ENCODE measurements at places on chromosomes 13 and 19. TPM values are rescaled to one million over a fixed set of nuclear protein-coding genes. Genes with fewer than 3 reads are reported as not detected.

GRCh38 chr13:39821977-39822376 lies 166.5 kb downstream of the COG6 start:
- peaks cover 6% of the 10 kb centered on the region for H3K27me3 ChIP-seq
- H3K4me1 ChIP-seq: no peaks in the 10 kb centered on the region
- H3K27ac ChIP-seq: no peak overlapping the region
- DNase-seq: no peak
- H3K36me3 ChIP-seq: no peaks in the 10 kb centered on the region

- no peaks in the 10 kb centered on the region for H3K27me3 ChIP-seq
- H3K4me3 ChIP-seq: no peak overlapping the region
- H3K36me3 ChIP-seq: peaks cover 3% of the 10 kb centered on the region
Observed at GRCh38 chr19:35045667-35046300, 4.3 kb downstream of the HPN start.

- H3K27me3 ChIP-seq: no peaks in the 10 kb centered on the region
- no peak for DNase-seq
- H3K36me3 ChIP-seq: peaks cover 10% of the 10 kb centered on the region
- H3K4me1 ChIP-seq: no peaks in the 10 kb centered on the region
- no peak overlapping the region for H3K27ac ChIP-seq
Observed at GRCh38 chr19:4660993-4661392, 9.1 kb downstream of the MYDGF start.

- H3K36me3 ChIP-seq: no peaks in the 10 kb centered on the region
- H3K27me3 ChIP-seq: peaks cover 17% of the 10 kb centered on the region
- H3K4me1 ChIP-seq: peaks cover 24% of the 10 kb centered on the region
- no peak for DNase-seq
Observed at GRCh38 chr19:35118268-35119020, 2.8 kb downstream of the FXYD3 start.

DNA sequence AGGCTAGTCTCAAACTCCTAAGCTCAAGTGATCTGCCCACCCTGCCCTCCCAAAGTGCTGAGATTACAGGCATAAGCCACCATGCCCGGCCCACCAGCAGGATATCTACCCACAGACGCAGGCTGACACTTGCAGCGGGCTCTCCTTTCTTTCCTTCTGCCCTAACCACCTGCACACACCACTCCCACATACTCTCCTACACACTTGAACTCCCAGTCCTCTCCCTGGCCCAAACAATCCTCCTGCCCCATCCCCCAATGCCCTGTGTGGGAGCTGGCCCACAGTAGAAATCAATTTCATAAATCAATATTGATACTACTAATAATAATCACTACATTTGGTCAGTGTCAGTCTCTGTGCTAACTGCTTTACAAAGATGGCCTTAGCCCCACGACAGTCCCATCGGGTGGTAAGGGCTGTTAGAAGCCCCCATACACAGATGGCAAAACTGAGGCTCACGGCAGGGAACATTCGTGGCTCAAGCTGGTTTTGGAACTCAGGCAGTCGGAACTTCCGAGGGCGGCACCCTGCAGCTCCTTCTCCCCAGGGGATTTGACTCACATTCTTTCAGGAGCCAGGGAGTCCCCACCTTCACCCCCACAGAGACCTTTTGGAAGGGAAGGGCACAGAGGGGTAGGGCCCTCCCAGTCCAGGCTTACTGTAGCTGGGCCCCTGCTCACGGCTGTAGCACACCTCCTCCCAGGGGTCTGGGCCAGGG lies 3.4 kb upstream of the DPF1 start:
- DNase-seq: no peak
- H3K4me3 ChIP-seq: no peak overlapping the region
- H3K36me3 ChIP-seq: no peaks in the 10 kb centered on the region
- no peak overlapping the region for H3K27ac ChIP-seq

- H3K27ac ChIP-seq: no peak overlapping the region
- H3K4me3 ChIP-seq: no peak overlapping the region
- H3K4me1 ChIP-seq: no peaks in the 10 kb centered on the region
- no peaks in the 10 kb centered on the region for H3K36me3 ChIP-seq
- H3K27me3 ChIP-seq: peaks cover 16% of the 10 kb centered on the region
- DNase-seq: peak; percentile 26
Observed at GRCh38 chr19:10478903-10479384, 24.2 kb downstream of the KEAP1 start.

DNA sequence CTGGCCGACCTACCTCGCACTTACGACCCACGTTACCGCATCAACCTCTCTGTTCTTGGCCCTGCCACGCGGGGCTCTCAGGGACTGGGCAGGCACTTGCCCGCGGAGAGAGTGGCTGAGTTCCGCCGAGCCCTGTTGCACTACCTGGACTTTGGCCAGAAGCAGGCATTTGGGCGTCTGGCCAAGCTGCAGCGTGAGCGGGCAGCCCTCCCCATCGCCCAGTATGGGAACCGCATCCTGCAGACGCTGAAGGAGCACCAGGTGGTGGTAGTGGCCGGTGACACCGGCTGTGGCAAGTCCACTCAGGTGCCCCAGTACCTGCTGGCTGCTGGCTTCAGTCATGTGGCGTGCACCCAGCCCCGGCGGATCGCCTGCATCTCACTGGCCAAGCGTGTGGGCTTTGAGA lies 4.2 kb downstream of the DHX34 start:
- H3K4me1 ChIP-seq: peaks cover 18% of the 10 kb centered on the region
- no peak overlapping the region for H3K4me3 ChIP-seq
- no peak overlapping the region for H3K27ac ChIP-seq
- peaks cover 30% of the 10 kb centered on the region for H3K36me3 ChIP-seq

DNA sequence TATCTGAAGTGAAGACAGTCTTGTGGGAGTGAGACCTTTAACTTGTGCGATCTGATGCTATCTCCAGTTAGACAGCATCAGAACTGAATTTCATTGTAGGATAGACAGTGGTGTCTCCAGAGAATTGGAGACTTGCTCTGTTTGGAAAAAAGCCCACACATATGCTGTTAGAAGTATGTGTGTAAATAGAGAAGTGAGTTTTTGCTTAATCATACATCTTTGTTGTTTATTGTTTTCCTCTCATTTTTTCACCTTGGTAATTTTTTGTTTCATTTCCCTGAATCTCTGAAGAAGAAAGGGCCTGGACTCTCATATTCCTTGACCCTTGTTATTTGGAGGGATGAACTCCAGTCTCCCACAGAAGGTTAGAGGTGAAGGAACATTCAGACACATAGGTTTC lies 21.8 kb downstream of the FPR3 start:
- H3K27me3 ChIP-seq: no peaks in the 10 kb centered on the region
- DNase-seq: no peak
- no peaks in the 10 kb centered on the region for H3K4me1 ChIP-seq
- H3K36me3 ChIP-seq: no peaks in the 10 kb centered on the region

GRCh38 chr13:89315287-89315686 lies 1644.1 kb downstream of the SLITRK5 start:
- H3K36me3 ChIP-seq: no peaks in the 10 kb centered on the region
- H3K27ac ChIP-seq: no peak overlapping the region
- DNase-seq: no peak
- H3K4me3 ChIP-seq: no peak overlapping the region
- H3K4me1 ChIP-seq: no peaks in the 10 kb centered on the region

DNA sequence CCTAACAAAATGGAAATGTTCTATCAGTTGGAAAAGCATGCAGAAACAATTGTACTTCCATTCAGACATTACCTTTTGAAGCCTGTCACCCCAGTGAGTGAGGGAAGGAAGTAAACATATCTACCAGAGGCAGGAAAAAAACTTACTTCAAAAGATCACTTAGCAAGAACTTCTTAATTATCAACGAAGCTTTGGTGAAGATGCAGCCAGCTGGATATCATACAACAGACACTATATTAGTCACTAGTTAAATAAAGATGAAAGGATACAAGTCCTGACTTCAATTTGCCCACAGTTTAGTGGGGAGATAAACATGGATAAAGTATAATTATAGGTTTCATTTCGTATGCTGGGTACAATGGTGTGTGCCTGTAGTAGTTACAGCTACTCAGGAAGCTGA lies 148.8 kb downstream of the TNFRSF19 start:
- H3K27me3 ChIP-seq: peaks cover 18% of the 10 kb centered on the region
- H3K27ac ChIP-seq: no peak overlapping the region
- H3K4me3 ChIP-seq: no peak overlapping the region
- DNase-seq: no peak
- no peaks in the 10 kb centered on the region for H3K36me3 ChIP-seq
- H3K4me1 ChIP-seq: no peaks in the 10 kb centered on the region

DNA sequence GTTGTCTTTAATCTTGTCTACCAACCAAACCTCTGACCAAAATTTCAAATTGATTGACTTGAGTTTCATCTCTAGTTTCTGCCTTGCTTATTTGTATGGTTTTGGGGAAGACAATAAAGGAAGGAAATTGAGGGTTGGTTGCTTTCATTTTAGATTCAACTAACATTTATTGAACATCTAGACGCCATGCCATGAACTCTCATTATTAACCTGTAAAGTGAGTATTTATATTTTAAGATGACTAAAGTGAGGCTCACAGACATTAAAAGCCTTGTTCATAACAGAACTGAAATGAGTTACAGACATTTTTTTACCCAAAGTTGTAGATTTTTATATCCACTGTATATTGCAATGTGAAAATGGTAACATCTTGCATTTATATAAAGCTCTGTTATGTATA lies 239.3 kb downstream of the LMO7 start:
- peaks cover 6% of the 10 kb centered on the region for H3K27me3 ChIP-seq
- H3K36me3 ChIP-seq: no peaks in the 10 kb centered on the region
- no peak overlapping the region for H3K27ac ChIP-seq
- peaks cover 4% of the 10 kb centered on the region for H3K4me1 ChIP-seq
- H3K4me3 ChIP-seq: no peak overlapping the region

Gene MAP4K1
- total RNA-seq: 10.9 TPM

DNA sequence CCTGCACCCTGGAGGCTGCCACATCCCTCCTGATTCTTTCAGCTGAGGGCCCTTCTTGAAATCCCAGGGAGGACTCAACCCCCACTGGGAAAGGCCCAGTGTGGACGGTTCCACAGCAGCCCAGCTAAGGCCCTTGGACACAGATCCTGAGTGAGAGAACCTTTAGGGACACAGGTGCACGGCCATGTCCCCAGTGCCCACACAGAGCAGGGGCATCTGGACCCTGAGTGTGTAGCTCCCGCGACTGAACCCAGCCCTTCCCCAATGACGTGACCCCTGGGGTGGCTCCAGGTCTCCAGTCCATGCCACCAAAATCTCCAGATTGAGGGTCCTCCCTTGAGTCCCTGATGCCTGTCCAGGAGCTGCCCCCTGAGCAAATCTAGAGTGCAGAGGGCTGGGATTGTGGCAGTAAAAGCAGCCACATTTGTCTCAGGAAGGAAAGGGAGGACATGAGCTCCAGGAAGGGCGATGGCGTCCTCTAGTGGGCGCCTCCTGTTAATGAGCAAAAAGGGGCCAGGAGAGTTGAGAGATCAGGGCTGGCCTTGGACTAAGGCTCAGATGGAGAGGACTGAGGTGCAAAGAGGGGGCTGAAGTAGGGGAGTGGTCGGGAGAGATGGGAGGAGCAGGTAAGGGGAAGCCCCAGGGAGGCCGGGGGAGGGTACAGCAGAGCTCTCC lies 6.9 kb upstream of the CEACAM5 start:
- no peaks in the 10 kb centered on the region for H3K4me1 ChIP-seq
- H3K36me3 ChIP-seq: peaks cover 4% of the 10 kb centered on the region
- H3K4me3 ChIP-seq: no peak overlapping the region
- no peak for DNase-seq
- H3K27ac ChIP-seq: no peak overlapping the region

DNA sequence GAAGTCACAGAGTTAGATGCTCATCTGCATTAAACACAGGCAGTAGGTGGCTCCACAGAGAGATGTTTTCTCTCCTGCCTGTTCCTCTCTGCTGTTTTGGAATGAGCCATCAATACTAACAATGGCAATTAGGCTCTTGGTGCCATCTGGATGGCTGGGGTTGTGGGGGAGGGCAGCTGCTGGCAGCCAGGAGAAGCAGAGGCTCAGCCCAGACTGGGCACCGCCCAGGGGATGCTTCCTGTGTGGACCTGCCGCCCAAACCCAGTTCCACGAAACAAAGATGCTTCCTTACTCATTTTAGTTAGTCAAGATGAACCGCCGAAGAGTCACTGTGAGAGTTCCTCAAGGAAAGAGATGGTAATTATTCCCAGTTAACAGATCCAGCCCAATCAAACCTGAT lies 50.8 kb upstream of the PCDH8 start:
- no peak for DNase-seq
- H3K4me1 ChIP-seq: no peaks in the 10 kb centered on the region
- H3K36me3 ChIP-seq: no peaks in the 10 kb centered on the region
- no peak overlapping the region for H3K27ac ChIP-seq
- no peak overlapping the region for H3K4me3 ChIP-seq
- H3K27me3 ChIP-seq: peaks cover 15% of the 10 kb centered on the region

Gene CABP5
- total RNA-seq: not detected

GRCh38 chr13:76708138-76708688 lies 178.0 kb downstream of the KCTD12 start:
- H3K27ac ChIP-seq: no peak overlapping the region
- DNase-seq: no peak
- H3K27me3 ChIP-seq: peaks cover 12% of the 10 kb centered on the region
- no peaks in the 10 kb centered on the region for H3K36me3 ChIP-seq
- H3K4me1 ChIP-seq: no peaks in the 10 kb centered on the region

Gene FAM216B
- not detected for total RNA-seq

GRCh38 chr19:31962561-31962996 lies 382.8 kb upstream of the ZNF507 start:
- no peak for DNase-seq
- H3K36me3 ChIP-seq: no peaks in the 10 kb centered on the region
- H3K27me3 ChIP-seq: peaks cover 20% of the 10 kb centered on the region
- no peak overlapping the region for H3K4me3 ChIP-seq

DNA sequence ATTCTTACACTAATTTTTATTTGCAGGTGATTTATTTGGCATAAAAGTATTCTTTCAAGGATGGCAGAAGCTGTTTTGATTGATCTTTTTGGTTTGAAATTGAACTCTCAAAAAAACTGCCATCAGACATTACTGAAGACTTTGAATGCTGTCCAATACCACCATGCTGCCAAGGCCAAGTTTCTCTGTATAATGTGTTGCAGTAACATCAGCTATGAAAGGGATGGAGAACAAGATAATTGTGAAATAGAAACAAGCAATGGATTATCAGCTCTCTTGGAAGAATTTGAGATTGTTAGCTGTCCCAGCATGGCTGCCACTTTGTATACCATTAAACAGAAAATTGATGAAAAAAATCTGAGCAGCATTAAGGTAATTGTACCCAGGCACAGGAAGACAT lies 1.2 kb downstream of the LACC1 start:
- H3K4me1 ChIP-seq: peaks cover 18% of the 10 kb centered on the region
- no peak overlapping the region for H3K27ac ChIP-seq
- peaks cover 18% of the 10 kb centered on the region for H3K27me3 ChIP-seq
- H3K4me3 ChIP-seq: no peak overlapping the region
- peaks cover 2% of the 10 kb centered on the region for H3K36me3 ChIP-seq

DNA sequence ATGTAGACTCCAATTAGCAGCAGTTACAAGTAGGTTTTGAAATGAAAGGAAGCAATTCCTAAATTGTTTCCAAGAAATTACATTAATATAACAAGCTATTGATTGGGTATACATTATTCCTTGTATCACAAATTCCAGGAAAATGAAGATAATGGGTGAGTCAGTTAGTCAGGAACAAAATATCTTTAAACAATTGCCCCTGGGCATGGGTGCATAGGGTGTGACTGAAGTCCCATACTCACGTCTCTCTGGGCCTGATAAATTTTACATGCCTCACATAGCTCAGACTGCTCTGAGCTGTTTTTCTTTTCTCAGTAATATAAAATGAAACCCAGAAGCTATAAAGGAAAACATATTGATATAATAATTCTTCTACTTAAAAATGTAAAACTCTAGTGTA lies 87.8 kb downstream of the FNDC3A start:
- peaks cover 7% of the 10 kb centered on the region for H3K4me1 ChIP-seq
- peaks cover 14% of the 10 kb centered on the region for H3K36me3 ChIP-seq
- H3K4me3 ChIP-seq: no peak overlapping the region

Gene DZIP1
- 40.1 TPM for total RNA-seq
